ENCODE measurements at places on chromosomes 1 and 21. TPM values are rescaled to one million over a fixed set of nuclear protein-coding genes. Genes with fewer than 3 reads are reported as not detected.

Gene KRTAP21-2
- total RNA-seq: not detected

Gene LRRC71
- total RNA-seq: not detected

Gene OR14K1
- 0.49 TPM for total RNA-seq

Gene LRRC39
- total RNA-seq: 0.65 TPM

Gene CGN
- not detected for total RNA-seq

Gene MAP3K21
- total RNA-seq: 0.36 TPM

Gene OR6Y1
- total RNA-seq: not detected

Gene KRTAP19-1
- total RNA-seq: not detected

Gene WNT9A
- total RNA-seq: 4.9 TPM

Gene ATP6V1G3
- total RNA-seq: not detected

Gene SLC16A1
- total RNA-seq: 64.3 TPM
